ENCODE measurements at places on chromosomes 4 and X.

DNA sequence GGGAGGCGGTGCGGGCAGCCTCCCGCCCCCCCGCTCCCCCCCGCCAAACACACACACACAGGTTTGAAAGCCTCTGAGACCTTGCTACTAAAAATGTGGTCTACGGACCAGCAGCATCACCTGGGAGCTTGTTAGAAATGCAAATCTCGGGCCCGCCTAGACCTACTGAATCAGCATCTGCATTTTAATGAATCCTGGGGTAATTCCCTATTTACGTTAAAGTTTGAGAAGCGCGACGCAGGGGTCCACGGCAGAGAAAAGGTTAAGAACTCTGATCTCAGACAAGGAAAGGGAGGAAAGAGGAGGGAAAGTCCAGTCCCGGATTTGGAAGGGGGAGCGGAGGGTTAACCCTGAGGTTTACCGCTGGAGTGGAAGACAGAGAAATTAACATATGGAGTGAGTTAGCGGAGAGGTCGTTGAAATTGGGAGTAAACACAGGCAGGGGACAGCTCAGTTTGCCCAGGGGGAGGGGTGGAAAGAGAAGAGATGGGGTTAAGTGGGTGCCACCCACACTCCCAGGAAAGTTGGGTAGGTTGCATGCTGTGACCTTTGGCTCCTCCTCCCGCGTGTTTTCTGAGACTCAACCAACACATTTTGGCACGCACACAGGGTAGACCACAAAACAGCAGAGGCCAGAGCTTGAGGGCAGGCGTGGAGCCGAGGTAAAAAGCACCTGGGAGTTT lies 483.6 kb downstream of the BCOR start:
- DNase-seq = peak; percentile 88

GRCh38 chr4:30258949-30259348 lies 461.2 kb upstream of the PCDH7 start:
- no peak for DNase-seq

GRCh38 chr4:138247643-138248042 lies 5.5 kb upstream of the SLC7A11 start:
- DNase-seq = no peak

- DNase-seq = no peak
Observed at GRCh38 chr4:158051401-158052235, 121.2 kb downstream of the GASK1B start.

DNA sequence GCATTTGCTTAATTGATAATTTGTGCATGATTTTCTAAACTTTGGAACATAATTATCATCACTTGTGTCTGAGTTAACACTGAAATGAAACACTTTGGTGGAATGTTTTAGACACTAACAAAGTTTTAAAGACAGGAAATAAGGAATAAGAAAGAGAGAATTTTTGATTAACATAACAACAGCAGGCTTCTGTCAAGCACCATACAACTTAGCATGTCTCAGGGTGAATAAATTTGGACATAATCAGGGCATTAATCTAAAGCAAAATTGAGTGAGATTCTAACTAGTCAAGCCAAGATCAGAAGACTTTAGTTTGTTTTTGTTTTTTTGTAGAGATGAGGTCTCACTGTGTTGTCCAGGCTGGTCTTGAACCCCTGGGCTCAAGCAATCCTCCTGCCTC lies 28.1 kb upstream of the DUSP21 start:
- DNase-seq = no peak

- DNase-seq = no peak
Observed at GRCh38 chr4:52889778-52890520, 27.8 kb downstream of the RASL11B start.

- peak; percentile 43 for DNase-seq
Observed at GRCh38 chr4:76306882-76307659, 538 bp downstream of the STBD1 start.

- no peak for DNase-seq
Observed at GRCh38 chrX:79182616-79183015, 38.1 kb downstream of the GPR174 start.

DNA sequence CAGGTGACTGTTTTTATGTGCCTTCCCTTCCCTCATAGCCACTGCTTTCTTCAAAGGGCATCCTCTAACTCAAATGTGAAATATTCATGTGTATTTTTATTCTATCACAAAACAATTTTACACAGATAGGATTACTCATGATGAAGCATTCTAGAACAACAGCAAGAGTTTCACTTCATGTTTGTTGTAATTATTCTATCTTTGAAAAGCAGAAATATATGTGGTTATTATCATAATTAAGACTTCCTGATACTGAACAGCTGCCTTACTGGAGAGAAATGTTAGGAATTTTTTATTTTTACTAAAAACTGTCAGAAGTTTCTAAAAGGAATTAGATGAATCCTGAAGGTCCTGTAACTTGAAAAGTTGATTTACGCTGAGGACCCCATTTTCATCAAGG lies 229.1 kb downstream of the PALLD start:
- no peak for DNase-seq

DNA sequence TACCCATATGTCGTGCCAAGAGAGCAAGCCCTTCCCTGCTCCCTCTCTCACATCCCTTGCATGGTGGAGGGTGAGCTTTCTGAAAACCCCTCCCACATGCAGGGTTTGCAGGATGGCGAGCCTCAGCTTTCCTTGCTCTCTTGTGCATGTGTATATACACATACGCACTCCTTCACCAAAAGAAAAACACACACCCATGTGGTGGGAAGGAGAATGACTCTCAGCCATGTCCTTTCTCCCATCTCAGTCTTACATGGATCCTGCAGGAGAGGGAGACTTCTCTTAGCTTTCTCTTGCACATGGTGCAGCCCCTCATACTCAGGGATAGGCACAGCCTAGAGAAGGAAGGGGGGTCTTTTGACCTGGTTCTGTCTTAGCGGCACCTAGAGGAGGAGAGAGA lies 81.1 kb downstream of the CLCN5 start:
- no peak for DNase-seq

GRCh38 chr4:144705601-144706590 lies 59.9 kb downstream of the HHIP start:
- DNase-seq = no peak

DNA sequence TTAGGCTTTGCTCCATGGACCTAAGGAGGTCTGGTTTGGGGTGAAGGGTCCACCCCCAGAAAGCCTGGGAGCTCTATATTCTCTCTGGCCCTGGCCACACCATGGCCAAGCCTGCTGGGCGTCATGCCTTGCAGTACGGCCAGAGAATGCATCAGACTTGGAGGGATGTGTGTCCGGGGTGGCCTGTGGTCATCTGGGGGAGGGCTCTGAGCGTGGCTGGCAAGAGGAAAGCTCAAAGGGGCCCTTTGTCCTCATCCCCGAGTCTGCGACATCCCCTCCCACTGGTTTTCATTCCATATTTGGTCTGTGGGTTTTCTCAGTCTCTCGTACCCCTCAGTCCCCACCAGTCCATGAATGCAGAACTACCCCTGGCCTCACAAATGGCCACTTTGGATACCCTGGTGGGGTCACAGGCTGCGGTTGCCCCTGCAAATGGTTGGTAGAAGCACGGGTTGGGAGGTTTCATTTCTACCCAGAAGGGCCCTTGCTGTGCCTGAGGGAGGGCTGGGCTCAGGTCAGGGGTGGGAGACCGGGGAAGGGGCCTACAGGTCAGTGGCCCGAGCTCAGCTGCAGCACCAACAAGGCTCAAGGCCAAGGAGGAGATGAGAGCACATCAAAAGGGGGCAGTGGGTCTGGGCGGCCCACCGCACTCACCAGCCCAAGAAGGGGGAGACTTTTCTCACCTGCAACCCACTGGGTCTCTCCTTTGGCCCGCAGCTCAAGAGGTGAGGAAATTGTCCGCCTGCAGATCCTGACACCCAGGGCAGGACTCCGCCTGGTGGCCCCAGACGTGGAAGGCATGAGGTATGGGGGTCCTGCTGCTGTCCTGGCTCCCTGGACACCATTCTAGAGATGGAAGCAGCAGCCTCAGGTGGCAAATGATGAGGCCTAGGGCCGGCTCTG lies 30.2 kb downstream of the ZNF185 start:
- DNase-seq = no peak

DNA sequence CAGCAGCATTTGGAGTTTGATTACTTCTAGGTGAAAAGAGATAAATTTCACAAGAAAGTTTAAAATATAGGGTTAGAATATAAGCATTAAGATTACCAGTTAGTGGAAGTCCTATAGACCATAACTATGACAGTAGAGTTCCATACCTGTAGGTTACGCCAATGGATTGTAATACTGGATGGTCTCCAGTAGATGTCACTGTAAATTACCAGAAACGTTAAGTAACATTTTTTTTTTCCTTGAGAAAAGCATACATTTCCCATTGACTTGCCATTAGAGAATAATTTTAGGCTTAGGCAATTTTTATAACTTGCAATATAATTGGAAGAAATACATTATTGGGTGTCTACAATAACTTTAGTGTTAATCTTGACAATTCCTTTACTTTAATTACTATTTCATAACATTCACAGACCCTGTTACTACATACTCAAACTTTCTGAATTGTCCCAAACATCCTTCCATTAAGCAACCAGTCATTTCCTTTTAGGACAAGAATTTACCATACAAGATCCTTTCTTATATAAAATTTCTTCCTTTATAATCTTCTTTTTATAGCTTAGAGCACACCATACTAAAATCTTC lies 304.1 kb upstream of the TECRL start:
- DNase-seq = peak; percentile 23

DNA sequence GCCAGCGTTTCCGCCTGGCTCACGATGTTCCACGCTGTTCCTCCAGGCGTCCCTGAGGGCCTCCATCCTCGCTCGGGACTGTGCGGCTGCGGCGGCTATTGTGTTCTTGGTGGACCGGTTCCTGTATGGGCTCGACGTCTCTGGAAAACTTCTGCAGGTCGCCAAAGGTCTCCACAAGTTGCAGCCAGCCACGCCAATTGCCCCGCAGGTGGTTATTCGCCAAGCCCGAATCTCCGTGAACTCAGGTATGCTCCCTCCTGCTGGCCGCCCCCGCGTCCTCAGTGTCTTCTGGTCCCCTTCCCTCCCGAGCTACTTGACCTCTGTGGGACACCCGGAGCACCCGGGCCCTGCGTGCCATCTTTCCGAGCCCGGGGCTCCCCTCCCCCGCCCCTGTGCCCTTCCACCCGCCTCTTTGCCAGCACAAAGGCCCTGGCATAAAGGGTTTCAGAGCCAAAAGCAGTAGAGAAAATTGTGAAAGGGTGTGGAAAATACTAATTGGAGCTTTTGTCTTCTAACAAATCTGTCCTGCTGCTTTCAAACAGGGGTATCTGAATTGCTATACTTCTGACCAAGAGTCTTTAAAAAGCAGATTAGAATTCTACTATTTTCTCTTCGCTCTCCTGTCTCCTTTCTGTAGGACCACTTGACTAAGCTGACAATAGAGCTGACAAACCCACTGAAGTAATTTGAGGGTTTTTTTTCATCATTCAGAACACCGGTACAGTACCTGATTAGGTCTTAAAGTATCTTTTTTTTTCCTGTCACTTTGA lies 104.0 kb downstream of the NEUROG2 start:
- DNase-seq = no peak

- DNase-seq = no peak
Observed at GRCh38 chr4:74397748-74398426, 32.9 kb downstream of the EREG start.

DNA sequence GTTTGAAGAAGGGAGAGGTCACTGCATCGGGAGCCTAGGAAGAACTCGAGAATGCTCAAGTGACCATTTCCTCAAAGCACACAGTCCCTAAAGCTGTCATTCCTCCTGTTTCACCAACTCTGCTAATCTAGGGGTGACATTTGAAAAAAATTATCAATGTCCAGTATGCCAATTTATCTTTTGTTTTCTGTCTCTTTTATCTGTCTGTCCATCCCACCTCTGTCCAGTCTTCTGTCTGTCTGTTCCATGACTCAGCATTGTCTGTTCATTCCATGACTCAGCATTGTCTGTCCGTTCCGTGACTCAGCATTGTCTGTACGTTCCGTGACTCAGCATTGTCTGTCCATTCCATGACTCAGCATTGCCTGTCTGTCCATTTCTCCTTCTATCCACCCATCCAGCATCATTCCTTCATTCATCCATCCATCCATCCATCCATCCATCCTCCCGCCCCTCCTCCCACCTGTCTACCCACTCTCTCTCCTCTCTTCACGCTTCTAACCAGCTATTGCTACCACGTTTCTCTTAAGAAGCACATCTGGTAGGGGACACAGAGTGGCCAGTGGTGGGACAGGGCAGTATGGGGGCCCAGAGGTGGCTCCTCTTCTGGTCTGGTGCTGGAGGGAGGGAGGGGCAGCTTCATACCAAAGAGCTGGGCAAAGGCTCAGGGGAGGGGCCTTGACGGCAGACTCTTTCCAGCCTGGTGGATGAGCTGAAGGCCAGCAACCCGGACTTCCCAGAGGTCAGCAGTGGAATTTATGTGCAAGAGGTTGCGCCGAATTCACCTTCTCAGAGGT lies 34.1 kb downstream of the HTRA3 start:
- no peak for DNase-seq

- DNase-seq = no peak
Observed at GRCh38 chrX:96841325-96841724, 42.4 kb upstream of the RPA4 start.

DNA sequence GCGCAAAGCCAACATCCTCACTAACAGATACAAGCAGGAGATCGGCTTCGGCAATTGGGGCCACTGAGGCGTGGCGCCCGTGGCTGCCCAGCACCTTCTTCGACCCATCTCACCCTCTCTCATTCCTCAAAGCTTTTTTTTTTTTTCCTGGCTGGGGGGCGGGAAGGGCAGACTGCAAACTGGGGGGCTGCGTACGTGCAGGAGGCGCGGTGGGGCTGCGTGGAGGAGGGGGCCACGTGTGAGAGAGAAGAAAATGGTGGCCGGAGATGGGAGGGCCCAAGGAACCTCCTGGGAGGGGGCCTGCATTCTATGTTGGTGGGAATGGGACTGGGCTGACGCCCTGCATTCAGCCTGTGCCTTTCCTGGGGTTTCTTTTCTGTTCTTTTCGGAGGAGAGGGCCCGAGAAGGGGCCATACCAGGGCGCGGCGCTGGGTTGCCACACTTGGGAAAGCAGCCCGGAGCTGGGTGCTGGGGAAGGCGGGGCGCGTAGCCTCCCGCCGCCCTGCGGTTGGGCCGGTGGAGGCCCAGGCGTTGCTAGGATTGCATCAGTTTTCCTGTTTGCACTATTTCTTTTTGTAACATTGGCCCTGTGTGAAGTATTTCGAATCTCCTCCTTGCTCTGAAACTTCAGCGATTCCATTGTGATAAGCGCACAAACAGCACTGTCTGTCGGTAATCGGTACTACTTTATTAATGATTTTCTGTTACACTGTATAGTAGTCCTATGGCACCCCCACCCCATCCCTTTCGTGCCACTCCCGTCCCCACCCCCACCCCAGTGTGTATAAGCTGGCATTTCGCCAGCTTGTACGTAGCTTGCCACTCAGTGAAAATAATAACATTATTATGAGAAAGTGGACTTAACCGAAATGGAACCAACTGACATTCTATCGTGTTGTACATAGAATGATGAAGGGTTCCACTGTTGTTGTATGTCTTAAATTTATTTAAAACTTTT lies 4.5 kb downstream of the MID1IP1 start:
- DNase-seq = peak; percentile 34

DNA sequence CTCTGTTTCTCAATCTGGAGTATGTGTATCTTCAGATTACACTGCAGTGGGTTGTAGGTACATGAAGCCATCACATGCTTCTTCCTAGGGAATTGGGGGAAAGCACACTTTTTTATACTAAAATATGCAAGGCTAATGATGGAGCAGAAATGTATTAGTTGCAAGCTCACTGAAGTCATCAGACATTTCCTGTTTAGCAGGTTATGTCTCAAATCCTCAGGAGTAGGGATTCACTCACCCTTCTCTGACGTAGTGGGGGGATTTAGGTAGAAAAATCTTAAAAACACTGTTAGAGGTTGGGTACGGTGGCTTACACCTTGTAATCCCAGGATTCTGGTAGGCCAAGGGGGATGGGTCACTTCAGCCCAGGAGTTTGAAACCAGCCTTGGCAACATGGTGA lies 128.4 kb upstream of the GPC4 start:
- DNase-seq = no peak

- DNase-seq = no peak
Observed at GRCh38 chr4:3293401-3294391, 875 bp downstream of the RGS12 start.

All from NCI-H1092 treated with DMSO at 0.1 percent for 48 hours (cell line).